SJCRH30 (cell line): ENCODE measurements at places on chromosomes 7 and 10.
A peak's percentile ranks its signal among the peaks of the same experiment; 100 is the strongest.

GRCh38 chr10:21801609-21802008 lies 201.9 kb downstream of the DNAJC1 start:
- DNase-seq: no peak

GRCh38 chr7:30112103-30112713 lies 22.6 kb upstream of the MTURN start:
- no peak for DNase-seq

GRCh38 chr7:69285854-69286253 lies 312.4 kb upstream of the AUTS2 start:
- DNase-seq: no peak

GRCh38 chr10:50832171-50832751 lies 53.2 kb downstream of the A1CF start:
- no peak for DNase-seq

- peak; percentile 80 for DNase-seq
Observed at GRCh38 chr10:29496341-29497162, 138.2 kb downstream of the SVIL start.

GRCh38 chr7:78218051-78218450 lies 419.5 kb downstream of the PHTF2 start:
- DNase-seq: no peak
